ENCODE measurements at places on chromosomes 13 and 19.

DNA sequence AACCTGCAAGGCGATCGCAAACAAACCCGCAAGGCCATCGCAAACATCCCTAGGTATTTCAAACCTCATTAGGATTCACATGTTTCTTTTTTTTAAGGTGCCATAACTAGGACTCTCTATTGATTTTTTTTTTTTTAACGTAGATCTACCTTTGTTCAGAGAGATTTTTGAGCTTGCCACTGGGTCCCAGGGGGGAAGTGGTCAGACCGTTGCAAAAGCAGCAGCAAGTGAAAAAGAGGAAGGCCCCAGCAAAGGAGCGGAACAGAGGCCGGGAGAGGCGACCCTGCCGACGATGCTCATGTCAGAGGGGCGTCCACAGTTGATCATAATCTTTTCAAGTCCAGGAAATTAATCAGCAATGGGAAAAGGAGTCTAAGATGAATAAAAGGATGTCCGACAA, 32.7 kb upstream of the FLT1 start:
- peak; percentile 74 for DNase-seq

DNA sequence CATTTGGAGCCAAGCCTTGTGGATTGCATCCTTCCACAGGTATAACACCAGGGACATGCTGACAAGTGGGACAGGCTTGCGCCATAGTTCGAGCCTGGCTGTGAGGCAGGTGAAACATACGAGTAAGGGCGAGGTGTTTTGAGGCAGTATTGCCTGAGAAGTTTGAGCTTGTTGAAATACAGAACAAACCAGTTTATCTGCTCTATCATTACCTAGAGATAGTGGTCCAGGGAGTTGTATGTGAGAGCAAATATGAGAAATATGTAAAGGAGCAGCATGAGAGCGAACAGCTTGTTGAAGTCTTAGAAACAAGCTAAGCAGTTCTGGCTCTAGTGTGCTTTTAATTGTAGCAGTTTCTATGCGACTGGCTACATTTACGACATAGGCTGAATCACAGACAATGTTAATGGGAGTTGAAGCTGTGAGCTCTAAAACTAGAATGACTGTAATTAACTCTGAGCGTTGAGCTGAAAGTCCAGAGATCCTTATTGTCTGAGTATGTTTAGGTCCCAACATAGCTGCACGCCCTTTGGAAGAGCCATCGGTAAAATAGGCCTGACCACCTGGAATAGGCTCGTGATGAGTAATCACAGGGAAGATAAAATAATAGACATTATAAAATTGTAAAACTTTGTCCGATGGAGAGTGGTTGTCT, 8.2 kb downstream of the ZNF439 start:
- DNase-seq, result no peak

DNA sequence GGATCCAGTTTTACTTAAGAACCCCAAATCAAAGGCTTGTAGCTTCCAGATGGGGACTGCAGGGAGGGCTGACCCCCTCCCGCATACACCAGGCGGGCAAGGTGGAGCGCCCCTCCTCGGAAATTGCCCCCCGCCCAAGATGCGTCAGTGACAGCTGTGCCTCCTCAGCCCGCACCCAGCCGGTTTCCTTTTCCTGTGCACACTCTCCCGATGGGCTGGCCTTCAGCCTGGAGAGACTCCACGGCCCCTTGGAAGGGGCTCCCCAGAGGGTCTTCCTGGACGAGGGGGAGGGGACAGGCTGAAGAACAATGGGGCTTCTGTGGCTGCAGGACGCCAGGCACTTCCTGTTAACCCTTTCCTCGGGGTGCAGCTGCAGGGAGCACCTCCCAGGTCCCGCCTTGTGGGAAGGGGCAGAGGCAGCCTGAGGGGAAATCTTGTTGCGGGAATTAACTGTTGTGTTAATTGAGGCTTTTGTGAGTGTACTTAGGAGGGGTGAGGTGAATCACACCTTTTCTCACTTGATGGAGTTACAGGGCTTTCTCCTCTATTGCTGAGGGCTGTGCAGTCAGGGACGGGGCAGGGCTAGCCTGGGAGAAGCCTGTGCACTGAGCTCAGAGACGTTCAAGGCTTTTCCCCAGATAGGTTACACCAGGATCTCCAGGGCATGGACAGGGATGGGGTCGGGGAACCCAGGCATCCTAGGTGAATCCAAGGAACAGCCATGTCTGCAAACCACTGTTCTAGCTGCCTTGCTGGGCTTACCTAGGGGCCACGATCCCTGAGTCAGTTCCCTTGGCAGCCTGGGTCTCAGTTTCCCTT, 14.3 kb downstream of the IER2 start:
- peak; percentile 68 for DNase-seq

DNA sequence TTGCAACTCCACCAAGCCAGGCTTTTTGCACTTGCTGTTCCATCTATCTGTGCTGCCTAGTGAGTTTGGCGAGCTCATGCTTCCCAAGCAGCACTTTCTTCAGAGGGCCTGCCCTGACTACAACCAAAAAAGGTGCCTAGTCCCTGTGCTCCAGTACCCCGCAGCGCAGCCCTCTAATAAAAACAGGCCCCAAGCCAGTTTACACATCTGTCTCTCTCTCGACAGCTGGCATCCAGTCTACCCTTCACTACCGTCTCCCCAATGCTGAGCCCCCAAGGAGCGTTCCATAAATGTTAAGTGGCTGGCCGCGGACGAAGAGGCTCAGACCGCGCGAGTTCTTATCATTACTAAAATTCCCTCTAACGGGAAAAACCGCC, 512 bp downstream of the MED4 start:
- peak; percentile 61 for DNase-seq

- DNase-seq, result no peak
Measured at GRCh38 chr19:39230096-39230764, 14.6 kb downstream of the IFNL3 start.

DNA sequence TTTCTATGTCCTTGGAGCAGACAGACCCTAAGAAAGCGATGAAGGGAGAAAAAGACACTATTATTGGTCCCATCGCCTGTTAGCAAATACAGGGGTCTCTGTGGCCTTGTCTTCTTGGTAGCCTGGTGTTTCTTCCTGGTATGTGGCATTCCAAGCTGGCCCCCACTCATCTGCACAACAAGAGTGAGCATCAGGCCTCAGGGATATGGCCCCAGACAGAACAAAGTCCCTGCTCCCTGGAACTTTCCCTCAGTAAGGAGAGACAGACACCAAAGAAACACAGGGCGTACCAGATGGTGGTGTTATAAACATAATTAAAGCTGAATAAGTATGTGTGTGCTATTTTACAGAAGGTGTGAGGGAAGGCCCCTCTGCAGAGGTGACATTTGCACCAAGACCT, 48.2 kb upstream of the KPNA3 start:
- DNase-seq, result no peak

- DNase-seq, result peak; percentile 89
Measured at GRCh38 chr13:99758460-99759162, 213.0 kb downstream of the ZIC5 start.

DNA sequence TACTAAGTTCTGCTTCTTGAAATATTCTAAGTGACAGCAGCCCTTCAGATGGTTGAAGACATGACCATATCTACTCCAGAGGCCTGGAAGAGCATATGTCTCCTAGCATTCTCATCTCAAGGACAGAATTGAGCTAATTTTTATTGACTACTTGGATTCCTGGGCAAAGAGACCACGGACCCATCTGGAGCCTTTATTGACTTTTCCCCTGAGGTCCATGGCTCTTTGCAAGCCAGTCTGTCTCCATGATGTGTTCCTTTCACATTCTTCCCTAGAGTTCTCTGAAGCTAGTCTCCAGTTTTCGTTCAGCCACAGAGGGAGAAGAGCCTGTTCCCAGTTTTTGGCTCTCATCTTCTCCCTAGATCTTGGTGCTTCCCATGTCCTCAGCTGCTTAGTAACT, 202.7 kb downstream of the PCCA start:
- DNase-seq, result no peak

DNA sequence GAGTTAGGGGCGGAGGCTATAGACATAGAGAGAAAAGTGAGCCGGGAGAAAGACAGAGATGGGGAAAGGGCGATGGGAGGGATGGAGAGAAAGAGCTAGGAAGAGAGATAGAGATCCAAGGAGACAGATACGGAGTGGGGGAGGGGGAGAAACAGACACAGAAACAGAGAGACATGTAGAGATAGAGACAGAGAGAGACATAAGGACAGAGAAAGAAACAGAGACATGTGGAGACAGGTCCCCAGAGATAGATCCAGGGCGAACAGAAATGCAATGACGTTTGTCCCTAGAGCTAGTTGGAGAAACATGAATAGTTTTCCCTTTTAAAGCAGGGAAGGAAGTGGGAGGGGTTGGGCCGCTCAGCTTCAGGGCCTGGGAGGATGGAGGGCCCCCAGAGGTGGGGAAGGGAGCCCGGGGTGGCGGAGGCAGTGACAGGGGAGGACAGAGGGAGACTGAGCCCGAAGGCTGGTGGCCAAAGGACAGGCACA, 4.6 kb downstream of the PPP1R14A start:
- no peak for DNase-seq

DNA sequence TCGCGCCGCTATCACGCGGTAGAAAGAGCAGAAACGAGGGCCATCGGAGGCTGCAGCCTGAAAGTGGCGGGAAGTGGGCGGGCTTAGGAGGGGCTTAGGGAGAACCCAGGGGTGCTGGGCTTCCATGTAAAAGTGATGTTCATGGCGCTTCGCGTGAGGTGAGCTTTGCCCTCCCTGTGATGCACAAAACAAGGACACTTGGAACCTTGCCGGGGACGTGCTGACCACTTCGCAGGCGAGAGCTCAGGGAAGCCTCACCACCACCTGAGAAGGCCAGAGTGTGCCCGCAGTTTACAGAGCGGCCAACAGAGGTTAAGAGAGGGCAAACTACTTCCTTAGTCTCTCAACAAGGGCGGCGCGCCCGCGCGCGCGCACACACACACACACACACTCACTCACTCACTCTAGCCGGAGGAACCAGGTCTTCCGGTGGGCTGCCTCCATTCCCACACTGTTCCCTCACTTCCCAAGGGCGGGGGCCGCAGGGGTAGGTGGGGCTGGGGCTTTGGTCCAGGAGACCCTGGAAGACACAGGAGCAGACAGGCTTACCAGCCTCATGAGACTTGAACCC, 651 bp downstream of the GAPDHS start:
- DNase-seq, result no peak

DNA sequence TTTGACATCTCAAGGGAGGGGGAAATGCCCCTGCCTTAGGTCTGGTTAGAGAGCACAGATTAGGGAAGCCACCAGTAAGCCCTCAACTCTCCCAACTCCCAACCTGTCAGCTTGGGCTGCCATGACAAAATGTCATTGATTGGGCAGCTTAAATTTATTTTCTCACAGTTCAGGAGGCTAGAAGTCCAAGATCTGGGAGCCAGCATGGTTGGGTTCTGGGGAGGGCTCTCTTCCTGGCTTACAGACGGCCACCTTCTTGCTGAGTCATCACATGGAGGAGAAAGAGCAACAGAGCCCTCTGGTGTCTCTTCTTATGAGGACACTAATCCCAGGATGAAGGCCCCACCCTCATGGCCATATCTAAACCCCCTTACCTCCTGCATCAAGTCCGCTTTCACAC, 24.2 kb downstream of the C19orf12 start:
- peak; percentile 72 for DNase-seq

DNA sequence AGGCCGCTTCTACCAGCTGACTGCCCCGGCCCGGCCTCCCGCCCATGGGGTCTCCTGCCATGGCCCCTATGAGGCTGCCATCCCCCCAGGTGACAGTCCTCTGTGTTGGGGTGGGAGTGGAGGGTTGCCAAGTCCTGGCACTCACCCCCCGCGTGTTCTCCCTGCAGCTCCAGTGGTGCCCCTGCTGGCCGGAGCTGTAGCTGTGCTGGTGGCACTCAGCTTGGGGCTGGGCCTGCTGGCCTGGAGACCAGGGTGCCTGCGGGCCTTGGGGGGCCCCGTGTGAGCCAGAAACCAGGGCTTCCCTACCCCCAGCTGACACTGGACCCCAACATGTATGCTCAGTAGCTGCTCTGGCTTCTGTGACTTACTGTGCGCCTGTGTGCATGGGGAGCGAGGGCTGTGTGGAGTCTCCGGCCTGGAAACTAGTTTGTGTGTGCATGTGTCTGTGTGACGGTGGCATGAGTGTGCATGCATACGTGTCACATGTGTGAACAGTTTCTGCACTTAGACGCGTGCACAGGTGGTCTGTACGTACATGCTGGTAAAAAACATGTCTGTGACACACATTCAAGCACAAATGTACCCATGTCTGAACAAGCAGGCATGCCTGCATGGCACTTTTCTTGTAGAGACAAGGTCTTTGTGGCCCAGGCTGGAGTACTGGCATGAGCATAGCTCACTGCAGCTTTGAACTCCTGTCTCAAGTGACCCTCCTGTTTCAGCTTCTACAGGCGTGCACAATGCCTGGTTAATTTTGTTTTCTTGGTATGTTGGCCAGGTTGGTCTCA, 4.9 kb downstream of the ACP4 start:
- peak; percentile 92 for DNase-seq

GRCh38 chr13:46553886-46554858, 1.2 kb downstream of the LRCH1 start:
- DNase-seq, result peak; percentile 67

Data from Karpas-422 (cell line).